ENCODE measurements at places on chromosomes 1 and 21. TPM values are rescaled to one million over a fixed set of nuclear protein-coding genes. Genes with fewer than 3 reads are reported as not detected.

PHF13 gene
- polyA plus RNA-seq = 3.7 TPM

S100A14 gene
- polyA plus RNA-seq = 4.1 TPM

DMRTA2 gene
- polyA plus RNA-seq = not detected

AXDND1 gene
- polyA plus RNA-seq = not detected

ANKRD34A gene
- polyA plus RNA-seq = 0.88 TPM

- DNase-seq = no peak
These were observed 591.3 kb upstream of the ADGRL2 start for GRCh38 chr1:81209461-81209860.

- DNase-seq = no peak
These were observed 54.6 kb downstream of the FH start for GRCh38 chr1:241464985-241465384.

- no peak for DNase-seq
These were observed 338.0 kb downstream of the MATN1 start for GRCh38 chr1:30385246-30385995.

GRCh38 chr1:109483672-109484518 is at the start of gene ATXN7L2:
TSS of gene ATXN7L2 (plus strand) at chr1:109483905. CDS start at chr1:109483954, 49 bp downstream.
- peak; percentile 94 for DNase-seq

GRCh38 chr1:181120924-181121323 is 32.4 kb downstream of the IER5 start:
- DNase-seq = no peak

Measured in heart right ventricle (tissue), 16 donors.